ENCODE measurements at places on chromosomes 4 and X.
A peak's percentile ranks its signal among the peaks of the same experiment; 100 is the strongest.

- DNase-seq: peak; percentile 15
Measured at GRCh38 chrX:130110379-130111219, at the start of gene ELF4. TSS of gene ELF4 (minus strand) at chrX:130110497. CDS start at chrX:130081330, 29,167 bp downstream.

DNA sequence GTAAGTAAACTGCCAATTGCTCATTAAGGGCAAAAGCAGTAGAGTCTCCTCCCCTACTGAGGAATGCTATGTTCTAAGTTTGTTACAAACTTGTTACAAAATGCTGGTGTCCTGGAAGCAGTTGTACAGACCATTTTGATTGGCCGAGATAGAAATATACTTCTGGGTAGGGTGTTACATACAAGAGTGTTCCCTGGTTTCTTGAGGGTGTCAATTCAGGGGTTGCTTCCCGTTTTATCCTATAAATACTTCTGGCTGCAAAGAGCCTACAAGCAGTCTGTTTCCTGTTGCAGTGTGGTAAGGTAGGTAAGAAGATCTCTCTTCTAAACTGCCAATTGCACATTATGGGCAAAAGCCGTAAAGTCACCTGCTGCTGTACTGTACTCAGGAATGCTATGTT lies 5.7 kb downstream of the TRPC5OS start:
- DNase-seq: no peak

- DNase-seq: no peak
Measured at GRCh38 chrX:23373129-23373804, 38.6 kb downstream of the PTCHD1 start.

DNA sequence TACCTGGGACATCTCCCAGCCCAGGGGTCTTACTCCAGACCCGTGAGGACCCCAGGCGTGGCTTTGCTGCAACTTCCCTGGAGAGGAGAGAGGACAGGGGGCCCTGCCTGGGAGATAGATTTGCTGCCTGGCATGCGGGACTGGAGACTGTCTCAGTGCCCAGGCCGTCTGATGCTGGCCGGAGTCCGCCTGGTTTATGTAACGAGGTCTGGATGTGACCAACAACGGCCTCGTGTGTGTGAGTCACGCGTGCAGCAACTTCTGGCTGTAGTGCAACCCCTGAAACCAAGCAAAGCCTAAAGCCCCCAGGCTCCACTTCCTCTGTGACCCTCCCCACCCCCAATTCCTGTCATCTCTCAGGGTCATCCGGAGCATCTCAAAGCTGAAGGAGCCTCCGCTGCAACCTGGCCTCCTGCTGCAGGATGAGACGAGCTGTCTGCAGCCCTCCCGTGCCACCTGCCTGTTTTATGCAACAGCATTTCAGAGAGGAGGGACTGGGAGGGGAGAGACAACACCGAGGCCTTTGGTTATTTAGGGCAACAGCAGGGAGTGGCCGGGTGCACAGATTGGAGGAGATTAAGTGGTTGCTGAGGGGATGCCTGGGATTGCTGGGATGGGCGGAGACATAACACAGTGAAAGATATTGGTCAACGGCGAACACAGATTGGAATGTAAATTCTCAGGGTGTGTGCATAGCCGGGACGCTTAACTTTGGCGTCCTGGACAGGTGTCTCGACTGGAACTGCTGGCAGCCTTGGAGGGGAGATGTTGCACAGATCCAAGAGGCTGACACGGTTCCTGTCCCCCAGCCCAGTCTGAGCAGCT lies 16.0 kb downstream of the XG start:
- no peak for DNase-seq

- DNase-seq: no peak
Measured at GRCh38 chrX:24658421-24658820, 11.3 kb upstream of the PCYT1B start.

GRCh38 chr4:52057196-52057595 lies 6.1 kb downstream of the SPATA18 start:
- no peak for DNase-seq

GRCh38 chr4:123249821-123250220 lies 146.8 kb upstream of the SPRY1 start:
- DNase-seq: no peak

- no peak for DNase-seq
Measured at GRCh38 chr4:82594456-82594855, 32.7 kb upstream of the TMEM150C start.

- no peak for DNase-seq
Measured at GRCh38 chr4:61958591-61958990, 758.5 kb downstream of the ADGRL3 start.

DNA sequence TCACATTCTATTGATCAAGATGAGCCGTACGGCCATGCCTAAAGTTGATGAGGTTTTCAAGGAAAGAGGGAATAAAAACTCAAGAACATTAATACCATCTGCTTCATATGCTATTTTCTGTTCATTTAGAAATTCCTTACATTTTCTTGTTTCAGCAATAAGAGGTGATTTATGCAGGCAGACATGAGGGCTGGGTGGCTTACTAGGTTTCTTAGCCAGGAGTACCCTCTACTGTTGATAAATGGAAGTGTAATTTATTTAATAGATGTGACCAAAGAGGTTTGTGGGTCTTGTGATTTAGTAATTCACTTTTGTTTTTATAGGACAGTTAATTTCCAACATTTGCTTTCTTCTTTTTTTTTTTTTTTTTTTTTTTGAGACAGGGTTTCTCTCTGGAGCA lies 6.4 kb upstream of the SMIM9 start:
- no peak for DNase-seq

- DNase-seq: no peak
Measured at GRCh38 chr4:87281603-87282002, 41.1 kb downstream of the HSD17B13 start.

- DNase-seq: no peak
Measured at GRCh38 chrX:72532366-72532765, 40.3 kb downstream of the HDAC8 start.

DNA sequence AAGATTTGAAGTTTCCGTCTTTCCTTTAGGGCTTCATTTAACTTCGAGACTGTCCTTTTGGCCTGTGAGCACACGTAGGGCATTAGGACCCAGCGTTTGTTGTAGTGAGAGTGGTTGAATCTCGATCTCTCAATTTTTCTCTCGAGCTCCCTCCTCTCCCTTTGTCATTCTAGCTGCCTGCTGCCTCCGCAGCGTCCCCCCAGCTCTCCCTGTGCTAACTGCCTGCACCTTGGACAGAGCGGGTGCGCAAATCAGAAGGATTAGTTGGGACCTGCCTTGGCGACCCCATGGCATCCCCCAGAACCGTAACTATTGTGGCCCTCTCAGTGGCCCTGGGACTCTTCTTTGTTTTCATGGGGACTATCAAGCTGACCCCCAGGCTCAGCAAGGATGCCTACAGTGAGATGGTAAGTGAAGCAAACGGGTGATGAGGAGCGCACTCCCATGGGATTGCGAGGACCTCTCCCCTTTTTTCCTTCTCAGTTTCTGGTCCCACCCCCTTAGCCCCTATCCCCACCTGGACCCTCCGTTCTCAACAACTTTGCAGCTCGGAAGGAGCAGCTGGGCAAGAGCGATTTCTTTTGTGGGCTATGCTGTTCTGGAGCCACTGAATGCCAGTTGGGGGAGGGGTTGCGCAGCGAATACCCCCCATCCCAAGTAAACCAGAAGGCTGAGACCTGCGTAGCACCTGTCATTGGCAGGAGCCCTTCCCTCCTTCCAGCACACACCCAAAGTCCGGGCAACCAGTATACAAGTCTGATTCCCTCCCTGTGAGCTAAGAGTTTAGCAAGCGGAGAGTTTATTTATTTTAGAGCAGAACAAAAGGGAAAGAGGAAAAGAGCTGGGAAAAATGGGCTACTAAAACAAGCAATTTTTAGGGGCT lies at the start of gene TMEM35A:
TMEM35A (plus strand) TSS at position 164 of the 883 bp plus-strand sequence; CDS start at position 288, 124 bp downstream.
- DNase-seq: no peak

- DNase-seq: no peak
Measured at GRCh38 chr4:169106696-169107229, 96.7 kb upstream of the CBR4 start.

GRCh38 chr4:17194586-17194985 lies 296.1 kb upstream of the LDB2 start:
- DNase-seq: no peak

DNA sequence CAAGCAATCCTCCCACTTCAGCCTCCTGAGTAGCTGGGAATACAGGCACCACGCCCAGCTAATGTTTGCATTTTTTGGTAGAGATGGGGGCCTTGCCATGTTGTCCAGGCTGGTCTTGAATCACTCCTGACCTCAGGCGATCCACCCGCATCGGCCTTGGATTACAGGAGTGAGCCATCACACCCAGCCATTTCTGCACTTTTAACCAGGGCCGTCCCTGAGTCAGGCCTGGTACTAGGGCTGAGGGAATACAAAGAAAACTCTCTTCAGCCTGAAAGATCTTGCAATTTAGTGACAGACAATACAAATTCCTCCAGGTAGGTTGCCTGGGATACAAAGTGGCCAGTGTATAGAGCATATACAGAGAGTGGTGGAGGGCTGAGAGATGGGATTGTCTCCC lies 65.8 kb downstream of the BCOR start:
- no peak for DNase-seq

DNA sequence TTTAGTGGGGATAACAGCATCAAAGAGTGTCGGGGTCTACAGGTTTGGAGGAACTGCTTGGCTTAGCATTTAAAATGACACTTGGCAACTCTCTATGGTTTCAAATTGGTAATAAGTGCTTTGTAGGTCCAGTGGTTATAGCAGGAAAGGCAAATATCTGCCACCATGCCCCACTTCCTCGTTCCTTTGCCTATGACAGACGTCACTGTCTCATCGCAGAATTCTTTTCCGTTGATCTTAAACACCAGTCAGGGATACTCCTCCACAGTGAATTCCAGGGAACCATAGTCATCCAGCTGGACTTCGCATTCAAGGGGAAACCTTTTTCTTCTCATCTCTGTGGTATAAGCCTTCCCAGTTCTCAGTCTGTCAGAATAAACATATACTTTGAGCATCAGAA lies 319.1 kb downstream of the GPAT3 start:
- DNase-seq: no peak

DNA sequence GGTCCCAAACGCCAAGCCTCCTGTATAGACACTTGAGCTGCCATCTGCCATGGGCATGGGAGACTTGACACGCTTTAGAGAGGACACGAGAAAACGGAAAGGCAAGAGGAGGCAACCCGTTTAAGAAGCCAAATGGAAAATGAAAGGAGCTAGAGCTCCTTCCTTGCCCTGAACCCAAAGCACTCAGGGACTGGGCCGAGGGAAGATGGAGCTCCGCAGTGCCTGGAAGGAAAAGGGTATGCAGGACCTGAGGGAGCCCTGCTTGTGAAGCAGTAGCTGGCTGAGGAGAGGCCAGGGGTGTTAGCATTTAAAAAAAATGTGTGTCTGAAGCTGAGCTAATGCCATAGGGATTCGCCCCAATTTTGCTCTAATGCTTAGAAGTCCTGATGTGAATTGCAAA lies 15.1 kb downstream of the MCF2 start:
- DNase-seq: no peak

GRCh38 chr4:106268786-106269185 lies 47.2 kb downstream of the TBCK start:
- DNase-seq: no peak

DNA sequence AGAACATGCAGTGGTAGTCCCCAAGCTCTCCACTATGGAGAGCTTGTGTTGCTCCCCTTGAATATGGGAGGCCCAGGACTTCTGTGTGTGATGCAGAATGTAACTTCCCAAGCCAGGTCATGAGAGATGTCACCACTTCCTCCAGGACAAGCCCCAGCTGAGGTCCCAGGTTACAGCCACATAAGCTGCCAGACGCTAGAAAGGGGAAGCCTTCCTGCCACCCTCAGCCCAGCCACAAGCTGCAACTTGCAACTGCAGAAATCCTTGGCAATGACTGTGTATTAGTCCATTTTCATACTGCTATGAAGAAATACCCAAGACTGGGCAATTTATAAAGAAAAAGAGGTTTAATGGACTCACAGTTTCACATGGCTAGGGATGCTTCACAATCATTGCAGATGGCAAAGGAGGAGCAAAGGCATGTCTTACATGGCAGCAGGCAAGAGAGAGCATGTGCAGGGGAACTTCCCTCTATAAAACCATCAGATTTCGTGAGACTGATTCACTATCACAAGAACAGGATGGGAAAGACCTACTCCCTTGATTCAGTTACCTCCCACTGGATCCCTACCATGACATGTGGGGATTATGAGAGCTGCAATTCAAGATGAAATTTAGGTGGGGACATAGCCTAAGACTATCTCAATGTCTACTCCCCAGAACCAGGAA lies 91.5 kb upstream of the DHX15 start:
- no peak for DNase-seq

DNA sequence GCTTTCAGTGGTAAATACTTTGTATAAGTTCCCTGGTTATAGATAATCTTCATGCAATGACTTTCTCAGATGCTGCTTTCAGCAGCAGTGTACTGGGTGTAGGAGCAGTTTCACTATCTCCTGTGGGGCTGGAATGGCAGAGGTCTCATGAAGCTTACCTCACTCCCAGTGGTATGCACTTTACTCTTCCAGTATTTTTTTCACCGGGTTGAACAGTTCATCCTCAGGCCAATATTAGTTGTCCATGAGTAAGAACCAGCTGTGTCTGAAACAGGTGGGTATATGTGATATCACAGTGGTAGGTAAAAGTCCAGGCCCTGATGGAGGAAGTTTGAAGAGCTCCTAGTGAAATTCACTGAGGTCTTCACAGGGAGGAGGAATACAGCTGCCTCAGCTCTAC lies 351.5 kb upstream of the EMCN start:
- DNase-seq: no peak

GRCh38 chr4:103008875-103009729 lies 10.4 kb downstream of the SLC9B1 start:
- no peak for DNase-seq

- DNase-seq: no peak
Measured at GRCh38 chr4:81905971-81906370, 434.3 kb upstream of the RASGEF1B start.

DNA sequence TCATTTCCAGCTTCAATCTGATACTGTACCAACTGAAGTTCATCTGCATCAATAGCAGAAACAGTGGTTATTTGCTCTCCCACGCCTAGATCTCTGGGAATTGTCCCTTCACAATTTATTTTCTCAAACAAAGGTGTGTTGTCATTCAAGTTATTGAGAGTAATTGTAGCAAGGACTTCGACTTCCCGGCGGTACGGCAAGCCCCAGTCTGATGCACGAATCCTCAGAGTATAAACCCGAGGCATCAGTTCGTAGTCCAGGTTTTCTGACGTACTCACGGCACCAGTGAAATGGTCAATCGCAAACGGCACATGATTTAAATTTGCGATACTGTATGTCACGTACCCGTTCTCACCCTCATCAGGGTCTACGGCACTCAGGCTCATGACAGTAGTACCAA lies 15.7 kb downstream of the FAT1 start:
- DNase-seq: no peak

GRCh38 chr4:153531976-153532626 lies 65.9 kb downstream of the TMEM131L start:
- no peak for DNase-seq

GRCh38 chr4:183760326-183760725 lies 101.2 kb downstream of the TRAPPC11 start:
- no peak for DNase-seq

- DNase-seq: no peak
Measured at GRCh38 chr4:70099206-70099605, 49.0 kb downstream of the HTN1 start.

GRCh38 chr4:121675715-121676114 lies 21.1 kb downstream of the ANXA5 start:
- no peak for DNase-seq

Measured in stimulated activated CD4-positive, alpha-beta T cell treated with anti-CD3 and anti-CD28 coated beads, Interleukin-1b, Interleukin-23, amount 100 ng/mL, for 1 hour (primary cell).